Foreskin keratinocyte (primary cell): ENCODE measurements at places on chromosomes 2 and 18. TPM values are rescaled to one million over a fixed set of nuclear protein-coding genes. Genes with fewer than 3 reads are reported as not detected.

- no peak for DNase-seq
These were observed 476.1 kb upstream of the SOX11 start for GRCh38 chr2:5215989-5216607.

DNA sequence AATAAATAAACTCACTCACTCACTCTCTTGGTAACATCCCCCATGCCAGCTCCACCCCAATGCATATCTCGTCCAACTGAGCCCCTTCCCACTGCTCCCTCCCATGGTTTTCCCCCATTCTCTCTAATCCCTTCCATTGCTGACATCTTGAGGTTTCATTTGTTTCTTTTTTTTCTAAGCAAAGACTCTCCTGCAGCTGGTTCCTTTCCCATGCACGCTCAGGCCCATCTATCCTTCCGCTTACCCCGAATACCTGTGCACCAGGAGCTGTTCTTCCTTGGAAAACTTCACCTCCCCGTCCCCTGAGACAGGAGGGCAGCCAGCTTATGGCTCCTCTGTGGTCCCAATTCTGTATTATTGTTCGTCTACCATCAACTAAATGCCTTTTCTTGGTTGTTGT is 41.7 kb upstream of the IGFBP2 start:
- no peak for DNase-seq

GRCh38 chr2:147488472-147488871 is 356.4 kb upstream of the ACVR2A start:
- DNase-seq: no peak

DNA sequence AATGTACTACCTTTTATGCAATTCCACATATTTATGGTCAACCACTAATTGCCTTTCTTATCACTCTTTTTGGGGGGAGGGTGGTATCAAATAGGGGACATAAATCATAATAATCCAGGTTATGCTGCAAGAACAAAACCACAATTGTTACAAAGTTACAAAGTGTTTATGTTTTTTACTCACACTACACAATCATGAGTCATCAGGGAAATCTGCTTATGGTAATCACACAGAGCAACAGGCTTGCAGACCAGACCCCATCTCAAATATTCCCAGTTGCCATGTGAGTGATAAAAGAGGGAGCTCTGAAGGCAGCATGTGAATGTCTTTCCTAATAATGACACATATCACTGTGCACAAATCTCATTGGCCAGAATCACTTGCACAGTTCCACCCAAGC is 304.7 kb upstream of the TMEFF2 start:
- DNase-seq: peak; percentile 32

The SDC1 gene
- total RNA-seq: 1,300 and 1,305 TPM in 2 replicates

GRCh38 chr2:96509114-96509846 is 4.1 kb upstream of the NEURL3 start:
- DNase-seq: no peak

The CD8B gene
- not detected in 2 replicates for total RNA-seq

- DNase-seq: no peak
These were observed 648 bp downstream of the ARID5A start for GRCh38 chr2:96537066-96537733.

DNA sequence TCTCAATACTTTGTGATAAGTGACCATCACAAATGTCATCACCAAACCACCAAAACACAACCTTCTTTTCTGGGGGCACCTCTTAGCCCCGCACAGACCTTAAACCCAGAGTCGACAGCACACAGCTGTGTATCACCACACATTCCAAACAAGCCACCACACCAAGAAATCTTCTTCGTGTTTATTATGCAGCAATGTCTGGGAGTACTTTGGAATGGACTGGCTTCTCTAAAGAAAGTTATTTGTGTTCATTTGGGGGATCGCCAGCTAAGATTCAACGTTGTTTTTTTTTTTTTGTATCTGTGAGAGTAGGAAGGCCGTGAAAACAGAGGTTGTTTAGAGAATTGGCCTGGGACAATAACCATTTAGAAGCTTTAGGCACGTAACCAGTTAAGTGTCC is 1.1 kb upstream of the MTA3 start:
- no peak for DNase-seq

The CNDP1 gene
- total RNA-seq: not detected in 2 replicates

DNA sequence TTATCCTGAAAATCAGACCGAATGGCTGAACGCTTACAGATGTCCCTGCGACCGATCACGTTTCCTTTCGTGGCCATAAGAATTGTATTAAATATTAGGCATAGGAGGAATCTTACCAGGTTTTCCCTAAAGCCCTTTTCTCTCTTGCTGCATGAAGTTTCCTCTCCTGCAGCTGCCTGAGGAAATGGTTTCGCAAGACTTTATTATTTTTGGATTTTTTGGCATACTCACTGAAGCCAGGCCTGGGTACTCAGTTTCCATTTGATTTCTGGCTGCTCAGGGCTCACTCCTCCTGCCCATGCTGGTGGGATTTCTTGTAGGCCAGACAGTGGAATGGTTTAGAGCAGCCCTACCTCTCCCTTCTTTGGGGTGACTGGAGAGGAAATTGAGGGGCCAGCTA is 114.0 kb downstream of the KLHL29 start:
- DNase-seq: no peak
